Amniotic stem cell (primary cell): ENCODE measurements at places on chromosomes 5 and 9.

DNA sequence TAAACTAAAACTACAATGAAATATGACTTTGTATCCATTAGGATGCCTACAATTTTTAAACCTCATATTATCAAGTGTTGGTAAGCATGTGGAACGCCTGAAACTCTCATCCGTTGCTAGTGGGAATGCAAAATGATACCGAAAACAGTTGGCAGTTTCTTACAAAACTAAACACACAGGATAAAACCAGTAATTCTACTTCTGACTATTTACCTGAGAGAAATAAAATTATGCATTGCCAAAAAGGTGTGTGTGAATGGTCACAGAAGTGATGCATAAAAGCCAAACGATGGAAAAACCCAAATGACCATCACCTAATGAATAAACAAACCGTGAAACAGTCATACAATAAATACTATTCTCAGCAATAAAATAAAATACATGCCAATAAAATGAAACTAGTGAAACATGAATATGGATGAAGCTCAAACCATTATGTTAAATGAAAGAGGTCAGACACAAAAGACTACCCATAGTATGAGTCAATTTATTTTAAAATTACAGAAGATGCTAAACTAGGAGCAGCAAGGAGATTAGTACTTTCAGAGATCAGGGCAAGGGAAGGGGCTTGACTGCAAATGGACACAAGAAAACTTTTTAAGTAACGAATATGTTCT is 13.4 kb downstream of the AUH start:
- DNase-seq, result no peak

DNA sequence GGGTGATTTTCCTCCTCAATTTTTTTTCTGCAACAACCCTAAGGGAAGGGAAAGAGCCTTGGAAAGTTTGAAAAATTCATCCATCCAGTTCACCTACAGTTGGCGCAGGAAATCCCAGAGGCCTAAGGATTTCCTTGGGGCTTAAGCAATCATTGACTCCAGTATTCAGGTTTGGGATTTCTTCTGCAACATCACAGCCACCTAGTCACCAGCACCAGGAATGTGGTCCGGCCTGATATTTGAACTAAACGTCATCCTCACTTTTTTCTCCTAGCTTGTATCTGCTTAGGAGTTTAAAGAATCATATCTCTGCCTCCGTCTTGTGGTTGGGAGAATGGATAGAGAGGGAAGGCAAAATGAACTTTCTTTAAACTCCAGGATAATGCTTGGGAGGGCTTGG is 20.2 kb upstream of the TLE4 start:
- DNase-seq, result no peak

DNA sequence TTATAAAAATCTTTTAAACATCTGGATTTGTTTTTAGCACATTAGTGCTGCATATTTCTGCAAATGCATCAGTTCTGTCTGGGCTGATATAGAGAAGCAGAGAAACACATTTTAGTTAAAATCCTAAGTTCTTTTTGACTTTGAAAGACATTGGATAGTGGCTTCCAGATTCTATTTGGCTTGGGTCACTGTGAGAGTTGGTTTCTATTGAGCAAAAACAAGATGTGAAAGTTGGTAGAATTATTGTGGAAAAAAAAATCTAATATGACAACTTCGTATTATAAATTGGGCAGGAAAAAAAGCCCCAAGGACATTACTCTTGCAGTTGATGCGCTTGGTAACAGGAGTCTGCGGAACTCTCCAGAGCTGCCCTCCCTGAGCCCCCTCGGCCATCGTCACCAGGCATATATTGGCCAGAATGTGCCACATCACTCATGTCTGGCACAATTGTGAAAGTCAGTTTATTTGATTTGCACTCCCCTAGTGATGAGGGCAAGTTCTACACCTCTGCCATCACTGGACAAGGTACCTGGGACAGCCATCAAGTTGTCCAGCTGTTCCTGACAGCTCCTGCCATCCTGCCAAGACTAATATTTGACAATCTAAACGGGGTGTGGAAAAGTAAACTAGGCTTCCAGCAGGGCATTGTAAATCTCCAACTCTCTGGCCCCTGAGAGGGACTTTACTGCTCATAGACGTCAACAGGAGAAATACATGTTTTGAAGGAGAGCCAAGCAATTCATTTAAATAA is 334.5 kb downstream of the TENT4A start:
- no peak for DNase-seq

DNA sequence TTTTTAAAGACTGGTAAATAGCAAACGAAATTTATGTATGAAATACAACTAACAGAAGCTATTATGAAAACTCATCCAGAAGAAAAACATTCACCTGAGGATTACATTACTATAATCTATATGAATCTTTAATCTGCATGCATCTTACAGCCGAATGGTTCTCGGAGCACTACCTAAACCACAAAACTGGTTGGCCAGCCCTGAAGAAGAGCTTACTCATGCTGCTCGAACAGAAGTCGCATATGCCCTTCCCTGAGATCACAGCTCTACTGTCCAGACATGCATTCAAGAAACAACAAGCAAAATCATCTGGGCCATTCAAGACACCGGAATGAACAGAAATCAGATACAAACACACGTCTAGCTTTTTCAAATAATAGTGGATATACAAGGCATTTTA is 931.0 kb upstream of the DMAC1 start:
- DNase-seq, result no peak

DNA sequence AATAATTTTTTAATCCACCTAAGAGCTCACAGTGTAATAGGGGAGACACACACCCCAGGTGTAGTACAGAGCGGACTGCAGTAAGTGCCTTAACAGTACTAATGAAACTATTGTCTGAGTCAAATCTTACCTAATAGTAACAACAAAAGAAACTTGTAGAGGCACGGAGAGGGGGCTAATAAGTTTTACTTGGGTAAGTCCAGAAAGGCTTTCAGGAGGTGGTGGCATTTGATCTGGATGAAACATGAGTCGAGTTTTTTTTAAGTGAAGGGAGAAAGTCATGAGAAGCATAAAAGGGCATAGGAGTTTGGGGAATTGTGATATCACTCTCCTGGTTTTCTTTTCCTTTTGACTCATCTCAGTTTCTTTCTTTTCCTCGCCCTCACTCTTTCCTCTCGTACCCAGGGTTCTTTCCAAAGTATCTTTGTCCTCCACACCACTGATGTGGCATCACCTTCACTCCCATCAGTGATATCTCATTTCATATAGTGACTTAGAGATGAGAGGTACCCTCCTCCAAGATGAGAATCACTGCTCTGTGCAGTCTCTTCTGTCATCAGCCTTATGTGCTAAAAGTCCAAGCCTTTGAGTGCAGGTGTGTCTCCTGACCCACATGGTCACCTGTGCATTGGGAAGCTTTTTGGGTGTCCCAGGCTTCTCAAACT is 2.0 kb downstream of the CTNNA1 start:
- no peak for DNase-seq

- peak; percentile 76 for DNase-seq
Observed at GRCh38 chr9:129968690-129969485, 74.1 kb downstream of the FNBP1 start.

- DNase-seq, result no peak
Observed at GRCh38 chr5:81233080-81233634, at the start of gene CKMT2. Gene CKMT2 (plus strand): TSS chr5:81233322. CDS start chr5:81251133, 17,811 bp downstream.

DNA sequence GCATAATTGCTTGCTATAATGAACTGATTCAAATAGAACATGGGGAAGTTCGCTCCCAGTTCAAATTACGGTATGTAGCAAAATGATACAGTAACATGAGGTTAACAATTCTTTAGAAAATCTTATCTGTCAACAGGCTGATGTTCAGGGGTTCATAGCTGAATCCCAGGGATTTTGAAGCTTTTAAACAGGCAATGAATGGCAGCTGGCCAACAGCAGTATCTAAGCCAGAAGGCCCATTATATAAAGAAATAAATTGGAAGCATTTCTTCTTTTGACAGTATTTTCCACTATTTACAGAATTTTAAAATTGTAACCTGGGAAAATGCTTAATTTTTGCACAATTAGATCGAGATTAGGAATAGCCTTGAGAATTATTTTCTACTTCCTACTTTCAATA is 126.8 kb downstream of the PDE8B start:
- no peak for DNase-seq

GRCh38 chr5:40442346-40442745 is 237.4 kb upstream of the PTGER4 start:
- DNase-seq, result no peak

- no peak for DNase-seq
Observed at GRCh38 chr9:84841931-84842330, 172.4 kb downstream of the NTRK2 start.

DNA sequence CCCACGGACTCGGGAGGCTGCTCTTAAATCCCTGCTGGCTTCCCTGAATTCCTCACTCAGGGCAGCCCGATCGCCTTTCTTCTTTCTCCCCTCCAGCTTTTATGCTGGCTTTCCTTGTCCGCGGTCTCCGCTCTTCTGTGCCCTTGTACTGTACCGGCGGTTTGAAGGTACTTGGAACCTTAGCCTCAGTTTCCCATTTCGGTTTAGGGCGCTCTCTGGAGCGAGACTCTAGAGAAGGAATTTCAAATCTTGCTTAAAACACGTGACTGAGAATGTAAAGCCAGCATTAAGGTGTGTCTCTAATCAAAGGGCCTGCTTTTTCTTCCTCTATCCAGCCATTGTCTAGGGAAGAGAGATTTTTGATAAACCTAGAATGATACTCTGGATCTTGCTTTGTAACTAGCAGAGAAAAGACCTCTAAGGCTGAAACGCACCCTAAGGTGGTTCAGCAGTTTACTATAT is 650 bp downstream of the GPR107 start:
- no peak for DNase-seq

GRCh38 chr5:72815580-72816283 is 729 bp upstream of the TNPO1 start:
- no peak for DNase-seq

DNA sequence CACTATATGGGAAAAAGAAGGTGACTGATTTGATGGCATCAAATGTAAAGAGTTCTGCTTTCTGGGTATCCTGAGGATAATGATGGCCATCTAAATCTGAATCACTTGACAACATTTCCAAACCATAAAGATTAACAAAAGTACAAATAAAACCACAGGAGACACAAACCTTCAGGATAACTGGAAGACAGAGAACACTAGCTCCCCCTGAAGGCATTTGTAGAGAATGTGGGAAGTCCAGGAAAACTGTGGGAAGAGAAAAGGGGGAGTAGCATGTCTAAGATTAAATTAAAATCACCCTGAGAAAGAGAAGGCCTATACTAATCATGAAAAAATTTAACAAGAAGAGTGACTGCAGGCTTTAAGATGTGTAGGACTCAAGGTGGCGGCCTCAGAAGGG is 116.2 kb downstream of the PRELID2 start:
- peak; percentile 27 for DNase-seq

GRCh38 chr5:16461782-16462181 is 3.8 kb downstream of the ZNF622 start:
- DNase-seq, result peak; percentile 20

DNA sequence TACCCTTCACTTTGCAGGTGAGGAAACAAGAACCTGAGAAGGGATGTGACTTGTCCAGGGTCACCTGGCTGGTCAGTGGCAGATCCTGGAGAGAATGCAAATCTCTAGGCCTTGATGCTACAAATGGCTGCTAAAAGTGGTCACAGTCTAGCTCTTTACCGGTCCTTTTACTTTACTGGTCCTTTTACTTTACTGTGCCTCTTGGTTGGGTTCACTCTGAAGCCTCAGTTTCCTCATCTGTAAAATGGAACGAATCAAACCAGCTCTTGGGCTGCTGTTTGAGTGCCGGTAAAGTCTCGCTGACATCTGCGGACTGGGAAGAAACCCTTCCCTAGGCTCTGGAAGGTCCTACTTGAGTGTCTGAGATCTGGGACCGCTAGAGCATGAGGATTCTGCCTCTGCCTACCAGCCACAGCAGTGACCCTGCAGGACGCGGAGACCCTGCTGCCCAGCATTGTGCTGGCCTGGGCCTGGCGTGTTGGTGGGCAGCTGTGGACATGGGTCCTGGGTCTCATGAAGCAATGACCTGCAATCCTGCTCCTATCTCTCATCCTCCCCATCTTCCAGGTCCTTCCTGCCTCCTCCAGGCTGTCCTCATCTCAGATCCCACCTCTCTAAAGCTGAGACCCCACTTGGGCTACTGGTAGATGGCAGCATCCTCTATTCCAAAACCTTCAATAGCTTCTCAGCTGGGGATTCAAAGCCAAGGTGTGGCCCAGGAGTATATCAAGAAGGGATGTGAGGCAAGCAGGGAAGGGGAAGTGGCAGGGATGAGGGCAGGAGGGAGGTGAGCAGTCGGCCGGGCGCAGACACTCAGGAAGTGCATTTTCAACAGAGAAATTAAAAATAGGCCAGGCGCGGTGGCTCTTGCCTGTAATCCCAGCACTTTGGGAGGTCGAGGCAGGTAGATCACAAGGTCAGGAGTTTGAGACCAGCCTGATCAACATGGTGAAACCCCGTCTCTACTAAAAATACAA is 13.3 kb downstream of the CORO2A start:
- DNase-seq, result no peak

GRCh38 chr5:87298692-87299362 is 31.1 kb downstream of the RASA1 start:
- no peak for DNase-seq

- DNase-seq, result no peak
Observed at GRCh38 chr5:16737209-16737608, 120.4 kb upstream of the RETREG1 start.

GRCh38 chr5:169652057-169652456 is 15.0 kb downstream of the DOCK2 start:
- DNase-seq, result no peak

- no peak for DNase-seq
Observed at GRCh38 chr9:13411791-13412190, 132.3 kb upstream of the MPDZ start.

DNA sequence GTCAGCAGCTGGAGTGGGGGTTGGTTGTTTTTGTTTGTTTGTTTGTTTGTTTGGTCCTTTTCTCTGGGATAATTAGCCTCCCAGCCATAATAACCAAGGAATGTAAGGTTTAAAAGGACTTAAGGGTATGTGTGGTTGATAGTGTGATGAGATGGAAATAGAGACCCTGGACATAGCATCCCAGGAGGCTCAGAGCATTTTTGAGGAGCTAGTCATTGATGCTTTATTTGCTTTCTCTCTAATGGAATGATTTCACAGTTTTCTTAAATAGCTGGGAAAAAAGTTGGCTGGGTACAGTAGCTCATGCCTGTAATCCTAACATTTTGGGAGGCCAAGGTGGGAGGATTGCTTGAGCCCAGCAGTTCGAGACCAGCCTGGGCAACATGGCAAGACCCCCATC is 45.1 kb downstream of the TTC1 start:
- DNase-seq, result no peak

- no peak for DNase-seq
Observed at GRCh38 chr9:84823421-84824271, 154.1 kb downstream of the NTRK2 start.

DNA sequence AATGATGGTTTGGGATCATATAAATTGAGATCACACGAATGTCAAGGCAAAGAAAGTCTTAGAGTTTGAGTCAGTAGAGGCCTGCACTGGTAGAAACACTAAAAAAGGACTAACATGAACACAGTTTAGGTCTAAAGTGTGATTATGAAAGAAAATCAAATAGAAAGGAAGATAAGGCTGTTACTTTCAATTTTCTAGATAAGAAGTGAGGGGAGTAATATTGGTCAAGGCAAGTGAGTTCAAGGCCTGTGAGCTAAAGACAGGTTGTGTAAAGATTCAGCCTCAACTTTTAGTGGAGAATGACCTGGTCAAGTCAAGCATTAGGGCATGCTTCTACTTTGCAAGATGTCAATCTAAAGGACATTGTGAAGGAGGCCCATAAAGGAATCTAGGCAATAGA is 19.0 kb downstream of the VLDLR start:
- DNase-seq, result no peak
